Activated naive CD8-positive, alpha-beta T cell treated with anti-CD3 and anti-CD28 coated beads, Interleukin-2, amount 10 ng/mL, durations not matched to agents 7 days and 5 days (primary cell): ENCODE measurements at places on chromosomes 4 and X.

GRCh38 chr4:182748949-182749348 lies 168.2 kb downstream of the DCTD start:
- DNase-seq, result no peak

DNA sequence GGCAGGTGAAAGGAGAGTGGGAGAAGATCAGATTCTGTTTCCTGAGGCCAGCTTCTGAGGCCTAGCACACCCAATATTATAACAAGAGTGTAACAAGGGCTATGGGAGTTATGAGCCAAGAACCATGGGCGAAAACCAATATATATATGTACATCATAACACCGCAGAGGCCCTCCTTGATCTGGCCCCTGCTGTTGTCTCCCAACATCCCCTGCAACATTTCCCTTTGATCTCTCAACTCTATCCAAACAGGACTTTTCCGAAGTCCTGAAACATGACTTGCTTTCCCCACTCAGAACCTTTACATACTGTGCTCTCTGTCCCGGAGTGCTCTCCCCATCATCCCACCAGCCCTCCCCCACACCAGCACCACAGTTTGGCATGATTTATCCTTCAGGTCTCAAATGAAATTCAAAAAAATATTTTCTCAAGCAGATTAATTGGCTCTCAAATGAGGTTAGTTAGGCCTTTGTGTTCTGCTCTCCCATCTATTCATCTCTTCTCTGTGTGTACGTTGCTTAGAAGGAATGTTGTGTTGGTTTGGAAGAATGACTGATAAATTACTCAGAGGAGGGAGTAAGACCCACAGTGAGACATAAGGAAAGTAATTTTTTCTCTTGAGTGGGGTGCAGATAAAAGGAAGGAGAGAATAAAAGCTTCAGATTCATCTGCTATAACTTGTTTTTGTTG lies 58.1 kb upstream of the SMIM10 start:
- DNase-seq, result no peak

DNA sequence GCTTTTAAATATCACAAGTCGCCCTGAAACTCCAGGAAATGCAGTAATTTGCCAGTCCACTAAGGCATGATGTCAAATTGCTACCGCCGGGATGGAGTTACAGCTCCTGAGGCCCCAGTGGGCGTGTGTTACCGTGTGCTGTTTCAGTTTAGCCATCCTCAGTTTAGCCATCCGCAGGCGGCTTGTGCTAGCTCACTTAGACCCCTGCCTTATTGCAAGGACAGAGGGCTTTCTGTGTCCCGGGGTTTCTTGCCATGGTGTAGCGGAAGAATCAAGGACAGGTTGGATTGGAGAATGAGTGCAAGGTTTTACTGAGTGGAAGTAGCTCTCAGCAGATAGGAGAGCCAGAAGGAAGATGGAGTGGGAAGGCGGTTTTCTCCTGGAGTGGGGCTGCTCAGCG lies 33.8 kb upstream of the LRBA start:
- no peak for DNase-seq

- DNase-seq, result no peak
Measured at GRCh38 chrX:12977761-12978204, 2.9 kb downstream of the TMSB4X start.

GRCh38 chr4:133891011-133891410 lies 310.6 kb downstream of the PABPC4L start:
- no peak for DNase-seq

GRCh38 chr4:47852136-47852535 lies 14.3 kb upstream of the CORIN start:
- DNase-seq, result no peak

- DNase-seq, result no peak
Measured at GRCh38 chr4:108830509-108831244, 67.8 kb upstream of the ETNPPL start.

GRCh38 chr4:184899261-184900134 lies 73.7 kb upstream of the ACSL1 start:
- DNase-seq, result no peak

DNA sequence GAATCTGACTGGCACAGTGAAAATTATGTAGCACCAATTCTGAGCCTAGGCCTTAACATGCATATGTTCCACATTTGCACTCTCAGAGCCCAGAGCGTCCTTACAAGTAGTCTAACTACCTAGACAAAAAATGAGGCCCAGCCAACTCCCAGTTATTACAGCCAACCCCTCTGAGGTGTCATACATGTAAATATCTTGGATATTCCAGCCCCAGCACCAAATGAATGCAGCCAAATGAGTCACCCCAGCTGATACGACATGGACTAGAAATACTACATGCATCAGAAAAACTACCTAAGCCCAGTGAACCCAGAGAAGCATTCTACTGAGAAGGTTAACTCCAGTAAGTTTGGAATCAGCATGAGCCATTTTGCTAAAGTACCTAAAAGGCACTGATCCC lies 145.1 kb downstream of the STPG2 start:
- DNase-seq, result no peak

DNA sequence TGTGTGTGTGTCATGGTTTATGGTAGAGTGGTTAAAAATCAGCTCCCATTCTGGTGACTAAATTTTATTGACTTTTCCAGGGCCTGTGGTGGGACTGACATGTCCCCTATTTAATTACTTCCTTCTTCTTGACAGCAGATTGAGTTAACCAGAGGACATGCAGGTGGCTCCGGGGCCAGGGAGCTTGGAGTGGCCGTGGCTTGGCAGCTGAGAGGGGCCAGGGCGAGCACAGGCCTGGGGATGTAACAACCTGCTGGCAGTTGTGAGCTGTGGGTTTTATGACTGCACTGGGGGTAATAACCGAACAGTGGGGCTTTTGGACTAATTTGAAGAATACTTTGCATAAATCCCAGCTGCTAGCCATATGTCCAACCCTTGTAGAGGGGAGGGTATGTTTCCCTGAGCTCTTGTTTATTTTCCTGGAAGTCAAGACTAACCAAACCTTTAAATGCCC lies 186.0 kb downstream of the MID1IP1 start:
- no peak for DNase-seq

DNA sequence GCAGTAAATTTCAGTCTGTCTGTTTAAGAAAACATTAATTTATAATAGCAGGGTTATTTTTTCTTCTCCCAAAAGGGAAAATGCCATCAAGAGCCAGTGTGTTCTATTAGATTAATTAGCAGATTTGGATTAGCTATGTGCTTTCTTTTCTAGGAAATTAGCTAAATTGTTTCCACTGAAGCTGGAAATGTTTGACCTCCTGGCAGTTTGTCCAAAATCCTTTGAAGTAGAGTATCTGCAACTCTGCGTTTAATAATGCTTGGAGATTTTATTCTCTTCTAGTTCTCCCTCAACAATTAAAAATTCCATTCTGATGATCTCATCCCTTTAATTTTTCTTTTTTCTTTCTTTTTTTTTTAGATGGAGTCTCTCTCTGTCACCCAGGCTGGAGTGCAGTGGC lies 27.1 kb upstream of the HOPX start:
- no peak for DNase-seq
